Stimulated activated CD4-positive, alpha-beta T cell treated with anti-CD3 and anti-CD28 coated beads, TNF-alpha, amount 100 ng/mL, for 4 hours (primary cell): ENCODE measurements at places on chromosomes 7 and 10.

- no peak for DNase-seq
Measured at GRCh38 chr7:93245525-93246432, 13.6 kb downstream of the VPS50 start.

GRCh38 chr7:81682873-81683272, 87.0 kb downstream of the HGF start:
- no peak for DNase-seq

- no peak for DNase-seq
Measured at GRCh38 chr10:17444388-17444714, 10.0 kb downstream of the ST8SIA6 start.

- DNase-seq = no peak
Measured at GRCh38 chr10:13716081-13717071, 129.6 kb downstream of the PRPF18 start.

GRCh38 chr7:46681865-46682503, 760.9 kb upstream of the IGFBP3 start:
- DNase-seq = no peak

GRCh38 chr10:22631646-22632278, 82.6 kb downstream of the PIP4K2A start:
- no peak for DNase-seq

DNA sequence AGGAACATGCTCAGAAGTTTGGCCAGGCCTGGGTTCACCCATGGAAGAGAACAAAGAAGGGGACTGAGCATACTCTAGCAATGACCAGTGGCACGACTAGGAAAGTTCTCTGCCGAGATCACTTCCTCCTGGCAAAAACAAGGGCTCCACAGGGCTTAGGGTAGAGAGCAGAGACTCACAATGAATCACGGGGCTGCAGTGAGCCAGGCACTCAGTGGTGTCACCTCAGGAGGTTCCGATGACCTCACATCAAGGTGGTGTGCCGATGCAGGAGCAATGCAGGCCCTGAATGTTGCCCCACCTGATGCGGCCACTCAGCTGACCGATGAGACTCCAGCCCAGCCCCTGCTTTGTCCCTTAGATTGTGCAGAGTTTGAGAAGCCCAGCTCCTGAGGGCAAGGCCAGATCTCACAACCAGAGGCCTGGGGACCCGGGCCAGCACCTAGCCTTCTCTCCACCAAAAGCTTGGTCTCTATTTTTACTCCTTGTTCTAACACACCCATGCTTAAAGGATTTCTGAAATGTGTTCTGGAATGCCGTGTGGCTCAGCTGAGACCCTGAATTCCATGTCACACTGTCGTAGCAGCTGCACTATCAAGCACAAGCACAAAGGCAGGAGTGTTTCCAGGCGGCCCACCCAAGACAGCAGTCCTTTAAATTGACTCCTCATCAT, 60.9 kb downstream of the COBL start:
- DNase-seq = no peak

GRCh38 chr7:29864656-29865055, 58.3 kb downstream of the WIPF3 start:
- DNase-seq = no peak

GRCh38 chr7:28729281-28729680, 228.8 kb downstream of the TRIL start:
- no peak for DNase-seq

GRCh38 chr7:92158660-92159575, 20.0 kb downstream of the LRRD1 start:
- no peak for DNase-seq

DNA sequence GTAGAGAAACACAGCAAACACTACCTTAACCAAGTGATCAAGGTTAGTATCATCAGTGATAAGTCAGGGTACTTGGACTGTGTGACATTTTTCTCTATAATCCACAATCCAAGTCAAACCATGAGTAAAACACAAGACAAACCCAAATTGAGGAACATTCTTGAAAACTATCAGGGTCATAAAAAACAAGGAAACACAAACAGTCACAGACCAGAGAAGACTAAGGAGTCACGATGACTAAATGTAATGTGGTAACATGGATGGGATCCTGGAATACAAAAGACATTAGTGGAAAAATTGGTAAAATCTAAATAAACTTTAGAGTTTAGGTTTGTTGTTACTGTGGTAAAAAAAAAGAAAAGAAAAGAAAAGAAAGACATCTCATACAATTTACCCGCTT, 103.8 kb downstream of the ARMH3 start:
- DNase-seq = no peak

DNA sequence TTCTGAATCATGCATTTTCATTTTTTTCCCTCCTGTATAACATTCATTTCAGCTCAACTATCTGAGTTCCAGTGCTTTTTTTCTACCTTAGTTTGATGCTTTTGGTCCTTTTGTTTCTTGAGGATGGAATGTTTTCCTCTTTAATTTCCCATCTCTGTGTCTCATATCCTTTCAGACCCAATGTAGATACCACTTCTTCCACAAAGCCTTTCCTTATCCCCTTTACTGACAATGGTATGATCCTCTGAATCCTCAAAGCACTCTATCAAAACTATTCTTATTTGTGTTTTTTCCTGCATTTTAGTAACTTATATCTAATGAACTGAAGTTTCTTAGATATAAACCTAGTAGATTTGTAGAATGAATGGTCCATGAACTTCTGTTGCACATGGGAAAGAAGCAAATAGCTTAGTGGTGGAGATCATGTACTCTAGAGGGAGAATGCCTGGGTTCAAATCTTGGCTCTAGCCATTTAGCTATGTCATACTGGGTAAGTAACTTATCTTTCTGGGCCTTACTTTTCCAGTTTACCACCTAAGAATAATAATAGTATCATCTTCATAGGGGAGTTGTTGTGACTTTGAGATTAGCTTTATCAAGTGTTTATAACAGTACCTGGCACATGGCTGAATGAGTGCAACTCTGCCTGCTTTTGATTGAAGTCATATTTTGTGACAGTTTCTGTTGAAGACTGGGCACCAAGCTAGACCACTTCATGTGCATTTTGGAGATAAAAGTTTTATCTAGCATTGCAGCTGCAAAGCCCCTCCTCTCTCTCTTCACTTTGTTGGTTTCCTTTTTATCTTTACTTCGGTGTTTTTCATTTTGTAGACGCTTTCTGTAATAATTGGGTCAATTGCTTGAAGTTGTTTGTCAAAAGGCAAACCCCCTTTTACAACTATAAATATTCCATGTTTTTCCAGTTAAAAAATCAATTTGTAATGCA, 18.5 kb downstream of the STAM start:
- no peak for DNase-seq

GRCh38 chr7:123871998-123872867, 27.3 kb downstream of the HYAL4 start:
- no peak for DNase-seq

GRCh38 chr7:121436688-121437087, 40.6 kb upstream of the FAM3C start:
- no peak for DNase-seq

- DNase-seq = no peak
Measured at GRCh38 chr7:120979765-120980499, 8.6 kb upstream of the CPED1 start.

DNA sequence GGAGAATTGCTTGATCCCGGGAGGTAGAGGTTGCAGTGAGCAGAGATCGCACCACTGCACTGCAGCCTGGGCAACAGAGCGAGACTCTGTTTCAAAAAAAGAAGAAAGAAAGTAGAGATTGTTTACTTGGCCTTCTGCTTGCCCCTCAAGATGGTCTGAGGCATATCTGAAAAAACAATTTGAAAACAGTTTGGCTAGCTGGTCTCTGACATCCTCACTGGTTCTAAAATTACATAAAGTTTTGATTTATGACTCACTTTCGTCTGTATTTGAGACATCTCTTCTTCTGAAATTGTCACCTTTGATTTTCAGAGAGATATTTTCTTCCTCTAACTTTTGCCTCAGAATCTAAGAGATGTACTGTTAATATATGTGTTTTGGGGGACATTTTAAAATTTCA, 49.6 kb upstream of the HELLS start:
- DNase-seq = no peak

GRCh38 chr7:1341361-1342089, 108.9 kb downstream of the UNCX start:
- DNase-seq = no peak

- DNase-seq = no peak
Measured at GRCh38 chr7:147509541-147510200, 1080.9 kb upstream of the C7orf33 start.

- no peak for DNase-seq
Measured at GRCh38 chr10:117860823-117861222, 185.9 kb downstream of the RAB11FIP2 start.

GRCh38 chr7:95632609-95633008, 36.3 kb upstream of the PDK4 start:
- DNase-seq = no peak

DNA sequence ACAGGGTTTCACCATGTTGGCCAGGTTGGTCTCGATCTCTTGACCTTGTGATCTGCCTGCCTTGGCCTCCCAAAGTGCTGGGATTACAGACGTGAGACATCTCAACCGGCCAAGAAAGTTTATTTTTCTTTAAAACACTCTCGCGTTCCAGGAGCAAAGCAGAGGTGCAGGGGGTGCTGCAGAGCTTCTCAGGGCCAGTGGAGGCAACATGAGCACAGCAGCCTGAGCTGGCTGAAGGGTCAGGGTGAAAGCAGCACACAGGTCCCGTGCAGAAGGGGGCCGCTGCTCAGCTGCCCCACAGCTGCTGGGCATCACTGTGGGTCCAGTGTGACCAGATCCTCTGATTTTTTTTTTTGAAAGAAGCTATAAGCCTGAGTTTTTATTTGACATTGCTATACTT, 46.1 kb downstream of the EPHB4 start:
- no peak for DNase-seq

DNA sequence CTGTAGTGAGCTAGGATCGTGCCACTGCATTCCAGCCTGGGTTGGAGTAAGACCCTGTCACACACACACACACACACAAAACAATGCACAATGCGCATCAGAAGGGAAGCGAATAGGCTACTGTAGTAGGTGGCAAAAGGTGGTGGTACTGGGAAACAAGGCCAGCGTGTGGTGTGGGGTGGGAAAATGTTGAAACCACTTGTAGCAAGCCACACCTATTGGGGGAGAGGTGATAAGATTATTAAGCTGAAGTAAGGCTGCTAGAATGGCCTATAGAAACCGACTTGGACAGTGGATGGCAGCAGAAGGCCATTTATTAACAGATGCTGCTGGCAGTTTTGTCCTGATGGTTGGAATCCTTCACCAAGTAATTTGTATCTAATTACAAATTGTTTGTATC, 7.2 kb upstream of the CHCHD1 start:
- DNase-seq = no peak

DNA sequence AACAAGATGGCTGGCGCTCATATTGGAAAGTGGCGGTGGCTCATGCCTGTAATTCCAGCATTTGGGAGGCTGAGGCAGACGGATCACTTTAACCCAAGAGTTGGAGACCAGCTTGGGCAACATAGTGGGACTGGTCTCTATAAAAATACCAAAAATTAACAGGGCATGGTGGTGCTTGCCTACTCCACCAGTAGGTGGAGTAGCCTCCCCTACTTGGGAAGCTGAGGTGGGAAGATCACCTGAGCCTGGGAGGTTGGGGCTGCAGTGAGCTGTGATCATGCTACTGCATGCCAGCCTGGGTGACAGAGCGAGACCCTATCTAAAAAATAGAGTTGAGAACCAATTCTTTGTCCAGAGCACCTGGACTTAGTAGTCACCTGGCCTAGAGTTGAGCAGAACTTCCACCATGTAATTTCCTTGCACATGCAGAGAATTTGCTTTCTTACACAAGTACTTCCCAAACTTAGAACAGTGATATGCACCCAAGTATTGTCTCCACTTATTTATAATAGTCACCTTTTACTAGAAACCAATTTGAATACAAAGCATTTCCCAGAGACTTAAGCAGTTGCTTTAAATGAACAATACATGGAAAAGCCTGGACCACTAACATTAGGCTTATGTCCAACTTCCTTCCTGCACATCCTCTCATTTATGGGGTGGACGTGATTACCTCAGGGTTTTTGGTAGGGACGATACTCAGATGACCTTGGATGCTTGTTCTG, 15.9 kb downstream of the LAMB4 start:
- no peak for DNase-seq

- no peak for DNase-seq
Measured at GRCh38 chr7:126445991-126446390, 806.8 kb downstream of the GRM8 start.

DNA sequence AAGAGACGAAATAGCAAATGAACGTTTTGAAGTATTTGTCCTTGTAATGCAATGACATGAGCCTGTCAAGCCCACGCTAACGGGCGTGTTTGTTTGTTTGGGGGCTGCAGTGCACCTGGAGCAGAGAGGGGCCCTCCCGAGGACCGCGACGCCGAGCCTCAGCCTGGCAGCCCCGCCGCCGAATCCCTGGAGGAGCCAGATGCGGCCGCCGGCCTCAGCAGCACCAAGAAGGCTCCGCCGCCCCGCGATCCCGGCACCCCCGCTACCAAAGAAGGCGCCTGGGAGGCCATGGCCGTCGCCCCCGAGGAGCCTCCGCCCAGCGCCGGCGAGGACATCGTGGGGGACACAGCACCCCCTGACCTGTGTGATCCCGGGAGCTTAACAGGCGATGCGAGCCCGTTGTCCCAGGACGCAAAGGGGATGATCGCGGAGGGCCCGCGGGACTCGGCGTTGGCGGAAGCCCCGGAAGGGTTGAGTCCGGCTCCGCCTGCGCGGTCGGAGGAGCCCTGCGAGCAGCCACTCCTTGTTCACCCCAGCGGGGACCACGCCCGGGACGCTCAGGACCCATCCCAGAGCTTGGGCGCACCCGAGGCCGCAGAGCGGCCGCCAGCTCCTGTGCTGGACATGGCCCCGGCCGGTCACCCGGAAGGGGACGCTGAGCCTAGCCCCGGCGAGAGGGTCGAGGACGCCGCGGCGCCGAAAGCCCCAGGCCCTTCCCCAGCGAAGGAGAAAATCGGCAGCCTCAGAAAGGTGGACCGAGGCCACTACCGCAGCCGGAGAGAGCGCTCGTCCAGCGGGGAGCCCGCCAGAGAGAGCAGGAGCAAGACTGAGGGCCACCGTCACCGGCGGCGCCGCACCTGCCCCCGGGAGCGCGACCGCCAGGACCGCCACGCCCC, 118.5 kb downstream of the CYTH3 start:
- no peak for DNase-seq

- peak; percentile 70 for DNase-seq
Measured at GRCh38 chr10:70363971-70364771, 18.3 kb downstream of the LRRC20 start.

GRCh38 chr7:27145914-27146412, 1.6 kb downstream of the HOXA6 start:
- no peak for DNase-seq

DNA sequence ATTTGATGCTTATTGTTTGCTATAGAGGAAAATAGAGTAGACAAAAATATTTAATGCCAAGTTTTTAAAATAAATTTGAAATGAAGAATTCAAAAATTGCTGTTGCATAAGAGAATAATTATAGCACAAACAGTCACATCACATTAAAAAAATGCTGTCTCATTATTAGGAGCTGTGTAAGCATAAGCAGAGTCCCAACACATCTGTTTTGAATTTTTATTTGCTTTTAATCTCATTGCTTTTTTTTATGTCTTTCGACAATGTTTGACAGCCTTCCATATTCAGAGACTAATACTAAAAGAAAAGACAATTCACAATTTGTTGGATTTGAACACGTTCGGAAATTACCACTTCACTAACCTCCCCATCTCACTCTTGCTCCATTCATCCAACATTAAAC, 143.5 kb downstream of the TFPI2 start:
- no peak for DNase-seq
